ENCODE measurements at places on chromosomes 5 and 9.

- peak overlapping the region; percentile 11 for H3K4me3 ChIP-seq
- no peaks in the 10 kb centered on the region for H3K36me3 ChIP-seq
- H3K27me3 ChIP-seq: no peaks in the 10 kb centered on the region
- H3K27ac ChIP-seq: peak overlapping the region; percentile 63
These were observed 331.2 kb downstream of the NR2F1-AS1 start for GRCh38 chr5:93249651-93250289.

DNA sequence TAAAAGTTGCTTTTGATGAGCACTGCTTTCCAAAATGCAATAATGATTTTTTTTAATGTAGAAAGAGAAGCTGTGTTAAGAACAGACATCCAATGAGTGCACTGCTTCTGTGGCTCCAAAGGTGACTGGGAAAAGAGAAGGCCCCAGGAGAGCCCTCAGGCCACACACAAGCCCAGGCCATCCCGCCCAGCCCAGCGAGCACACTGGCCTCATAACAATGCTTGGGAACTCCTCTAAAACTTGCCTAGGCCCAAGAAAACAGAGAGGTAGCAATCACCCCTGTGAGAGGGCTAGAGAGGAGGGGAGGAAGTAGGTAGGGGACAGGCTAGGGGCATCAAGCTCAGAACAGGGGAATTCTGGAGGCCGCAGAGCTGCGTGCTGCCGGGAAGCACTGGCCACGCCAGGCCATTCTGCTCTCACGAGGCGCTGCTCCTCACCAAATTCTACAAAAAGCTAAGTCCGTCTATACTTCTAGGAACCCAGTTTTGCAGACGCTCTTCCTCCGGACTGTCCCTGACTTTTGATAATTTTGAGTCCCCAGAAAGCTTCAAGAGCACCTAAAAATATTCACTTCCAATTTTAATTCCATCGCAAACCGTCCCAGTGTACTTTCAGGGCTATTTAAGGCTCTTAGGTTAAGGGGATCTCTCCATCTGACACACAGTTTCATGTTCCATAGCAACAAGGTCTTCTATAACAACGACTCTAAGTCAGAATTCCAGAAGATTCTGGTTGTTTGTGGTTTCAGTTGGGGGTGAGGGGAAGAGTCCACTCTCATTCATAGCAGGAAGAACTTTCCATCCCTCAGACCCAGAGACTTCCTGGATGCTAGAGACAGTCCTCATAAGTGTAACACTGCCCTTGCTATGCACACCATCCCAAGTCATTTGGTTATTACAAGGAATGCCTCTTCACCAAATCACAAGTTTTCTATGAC lies 51.0 kb downstream of the HABP4 start:
- no peak for DNase-seq
- H3K4me1 ChIP-seq: peaks cover 10% of the 10 kb centered on the region
- peak overlapping the region; percentile 84 for H3K27ac ChIP-seq
- no peaks in the 10 kb centered on the region for H3K27me3 ChIP-seq

GRCh38 chr5:149060325-149060724 lies 2.5 kb downstream of the SH3TC2 start:
- peak overlapping the region; percentile 88 for H3K27ac ChIP-seq
- H3K36me3 ChIP-seq: no peaks in the 10 kb centered on the region
- no peak overlapping the region for H3K4me3 ChIP-seq

DNA sequence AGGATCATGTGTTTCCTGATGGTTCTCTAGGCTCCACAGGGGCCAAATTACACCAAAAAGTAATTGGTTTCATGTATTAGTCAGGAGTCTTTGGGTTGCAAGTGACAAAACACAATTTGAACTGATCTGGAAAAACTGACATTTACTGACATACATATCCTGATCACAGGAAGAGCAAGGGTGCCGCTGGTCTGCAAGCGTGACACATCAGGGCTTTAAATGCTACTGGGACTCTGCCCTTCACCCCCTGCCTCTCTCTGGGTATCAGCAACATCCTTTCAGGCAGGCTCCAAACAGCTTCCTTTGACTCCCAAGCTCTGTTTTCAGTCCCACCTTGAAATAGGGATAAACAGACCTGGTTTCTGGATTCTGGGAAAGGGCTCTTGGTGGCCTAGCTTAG lies 197.5 kb downstream of the PALM2AKAP2 start:
- no peak overlapping the region for H3K27ac ChIP-seq
- H3K27me3 ChIP-seq: no peaks in the 10 kb centered on the region
- DNase-seq: no peak
- no peaks in the 10 kb centered on the region for H3K4me1 ChIP-seq
- no peaks in the 10 kb centered on the region for H3K36me3 ChIP-seq

DNA sequence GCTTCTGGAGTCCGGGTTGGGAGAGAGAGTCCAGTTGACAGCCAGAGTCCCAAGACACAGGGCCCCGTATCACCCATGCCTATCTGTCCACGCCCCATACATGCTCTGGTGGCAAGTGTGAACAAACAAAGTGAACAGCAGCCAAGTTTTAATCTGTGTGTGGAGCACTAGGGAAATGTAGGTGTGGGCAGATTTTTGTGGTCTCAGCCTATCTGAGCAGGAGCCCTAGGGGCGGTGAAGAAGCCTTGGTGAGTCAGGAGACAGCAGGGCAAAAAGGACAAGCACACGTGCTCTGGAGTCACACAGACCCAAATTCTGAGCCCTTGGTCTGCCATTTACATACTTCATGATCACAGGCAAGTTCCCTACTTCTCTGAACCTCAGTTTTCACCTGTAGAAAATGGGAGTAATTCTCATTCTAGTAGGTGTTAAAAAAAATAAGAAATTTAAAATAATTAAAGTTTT lies 23.2 kb downstream of the EGR1 start:
- H3K4me3 ChIP-seq: no peak overlapping the region
- peaks cover 13% of the 10 kb centered on the region for H3K27me3 ChIP-seq
- H3K4me1 ChIP-seq: peaks cover 15% of the 10 kb centered on the region
- H3K36me3 ChIP-seq: no peaks in the 10 kb centered on the region
- no peak overlapping the region for H3K27ac ChIP-seq

DNA sequence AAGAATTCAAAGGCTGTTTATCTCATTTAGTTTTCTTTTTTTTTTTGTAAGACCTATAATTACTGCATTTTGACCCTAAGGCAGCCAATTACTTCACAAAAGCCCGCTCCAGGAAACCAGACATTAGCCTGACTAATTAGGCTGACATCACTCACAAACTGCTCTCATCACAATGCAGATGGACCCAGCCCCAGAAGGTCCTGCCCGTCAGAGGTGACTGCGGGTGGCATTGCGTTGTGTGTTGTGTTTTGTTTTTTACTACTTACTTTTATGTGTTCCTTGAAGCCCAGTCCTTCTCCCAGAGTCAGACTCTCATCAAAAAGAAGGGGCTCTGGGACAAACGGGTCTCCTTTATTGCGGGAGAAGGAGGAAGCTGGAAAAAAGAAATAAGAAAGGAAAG lies 172.2 kb downstream of the HSD17B3 start:
- H3K27me3 ChIP-seq: no peaks in the 10 kb centered on the region
- no peak overlapping the region for H3K4me3 ChIP-seq
- no peaks in the 10 kb centered on the region for H3K4me1 ChIP-seq
- no peak for DNase-seq

DNA sequence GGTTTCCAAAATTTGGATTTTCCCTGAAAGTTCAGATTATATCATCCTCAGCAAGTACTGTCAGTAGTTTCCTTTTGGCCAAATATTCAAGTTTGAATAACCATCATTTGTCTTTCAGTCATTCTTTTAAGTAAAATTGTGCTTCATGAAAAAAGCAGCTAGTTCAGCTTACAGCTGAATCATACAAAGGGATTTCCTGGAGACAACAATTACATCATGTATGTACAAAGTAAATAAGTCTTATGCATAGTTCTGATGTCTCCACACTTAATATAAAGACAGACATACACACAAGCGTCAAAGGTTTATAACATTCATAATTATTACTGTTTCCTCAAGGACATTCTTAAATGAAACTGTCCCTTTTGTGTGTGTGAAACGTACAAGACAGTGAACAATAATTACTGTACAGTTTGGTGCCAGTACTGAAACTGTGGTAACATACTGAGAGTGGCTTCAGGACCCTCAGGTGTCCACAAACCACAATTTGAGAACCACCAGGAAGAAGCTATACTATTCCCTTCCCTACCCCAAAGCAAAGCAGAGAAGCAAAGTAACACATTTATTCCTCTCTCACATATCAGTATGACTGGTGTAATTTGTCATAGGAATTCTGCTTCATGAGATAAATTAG lies 746.6 kb downstream of the TAF11L14 start:
- no peaks in the 10 kb centered on the region for H3K4me1 ChIP-seq
- DNase-seq: no peak
- H3K27me3 ChIP-seq: no peaks in the 10 kb centered on the region
- H3K27ac ChIP-seq: no peak overlapping the region
- no peak overlapping the region for H3K4me3 ChIP-seq

DNA sequence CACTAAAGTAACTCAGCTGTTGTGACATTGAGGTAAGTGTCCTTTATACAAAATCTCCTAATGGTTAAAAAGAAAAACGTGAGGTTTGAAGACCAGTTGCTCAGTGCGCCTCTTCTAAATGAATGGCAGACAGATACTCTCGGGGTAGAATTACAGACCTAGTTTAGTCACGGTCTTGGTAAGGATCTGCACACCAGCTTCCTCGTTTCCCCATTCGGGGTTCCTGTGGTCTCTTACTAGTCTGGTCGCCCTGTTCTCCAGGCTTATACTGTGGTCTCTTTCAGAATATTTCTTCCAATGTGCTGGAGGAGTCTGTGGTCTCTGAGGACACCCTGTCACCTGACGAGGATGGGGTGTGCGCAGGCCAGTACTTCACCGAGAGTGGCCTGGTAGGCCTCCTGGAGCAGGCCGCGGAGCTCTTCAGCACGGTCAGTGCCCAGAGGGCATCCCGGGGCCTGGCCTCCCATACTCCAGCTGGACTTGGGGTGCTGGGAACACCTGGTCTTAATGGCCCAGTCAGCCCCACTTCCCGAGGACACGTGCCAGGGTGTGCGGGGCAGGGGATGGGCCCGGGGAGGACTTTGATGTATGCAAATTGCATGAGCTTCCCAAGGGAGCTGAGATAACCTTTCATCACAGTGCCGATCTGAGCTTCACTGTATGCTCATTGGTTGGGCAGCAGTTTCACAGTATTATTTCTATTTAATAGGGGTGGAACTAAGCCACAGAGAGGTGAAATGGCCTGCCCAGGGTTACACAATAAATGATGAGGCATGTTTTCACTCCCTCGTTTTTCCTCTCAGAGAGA lies 224.5 kb downstream of the DOCK8 start:
- no peaks in the 10 kb centered on the region for H3K4me1 ChIP-seq
- no peak overlapping the region for H3K4me3 ChIP-seq
- H3K36me3 ChIP-seq: peaks cover 4% of the 10 kb centered on the region
- H3K27ac ChIP-seq: peak overlapping the region; percentile 79

GRCh38 chr5:125100951-125101350 lies 354.5 kb upstream of the ZNF608 start:
- no peak overlapping the region for H3K27ac ChIP-seq
- DNase-seq: no peak
- no peak overlapping the region for H3K4me3 ChIP-seq
- H3K4me1 ChIP-seq: no peaks in the 10 kb centered on the region

- peak overlapping the region; percentile 42 for H3K4me3 ChIP-seq
- H3K36me3 ChIP-seq: no peaks in the 10 kb centered on the region
- H3K4me1 ChIP-seq: peaks cover 6% of the 10 kb centered on the region
- peaks cover 12% of the 10 kb centered on the region for H3K27me3 ChIP-seq
- no peak for DNase-seq
These were observed 975 bp downstream of the RASGEF1C start for GRCh38 chr5:180208038-180208434.

DNA sequence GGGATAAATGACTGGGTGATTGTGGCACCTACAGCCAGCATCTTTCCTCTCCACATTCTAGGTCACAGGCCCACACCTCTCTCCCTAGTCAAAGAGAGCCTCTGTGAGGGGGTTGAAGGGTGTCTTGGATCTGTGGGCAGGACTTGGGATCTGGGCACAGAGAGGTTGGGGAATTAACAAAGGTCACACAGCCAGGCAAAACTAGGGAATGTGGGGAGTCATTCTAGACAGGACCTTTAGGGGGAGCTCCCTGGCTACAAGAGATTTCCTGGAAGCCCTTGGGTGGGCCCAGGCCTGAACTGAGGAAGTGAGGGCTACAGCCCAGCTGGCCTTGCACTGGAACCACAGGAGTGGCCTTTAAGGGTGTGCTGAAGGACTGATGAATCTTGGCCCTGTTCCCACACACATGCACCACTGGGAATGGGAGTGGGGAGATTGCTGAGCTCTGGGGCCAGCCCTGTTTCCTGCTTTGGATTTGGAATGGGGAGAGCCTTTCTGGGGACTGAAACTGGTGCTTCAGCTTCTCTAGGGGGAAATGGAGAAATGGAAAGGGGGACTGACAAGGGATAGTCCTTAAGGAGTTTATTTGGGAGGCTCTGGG lies 12.4 kb upstream of the CXXC5 start:
- no peaks in the 10 kb centered on the region for H3K27me3 ChIP-seq
- H3K27ac ChIP-seq: peak overlapping the region; percentile 93
- H3K36me3 ChIP-seq: peaks cover 1% of the 10 kb centered on the region
- DNase-seq: peak; percentile 76

DNA sequence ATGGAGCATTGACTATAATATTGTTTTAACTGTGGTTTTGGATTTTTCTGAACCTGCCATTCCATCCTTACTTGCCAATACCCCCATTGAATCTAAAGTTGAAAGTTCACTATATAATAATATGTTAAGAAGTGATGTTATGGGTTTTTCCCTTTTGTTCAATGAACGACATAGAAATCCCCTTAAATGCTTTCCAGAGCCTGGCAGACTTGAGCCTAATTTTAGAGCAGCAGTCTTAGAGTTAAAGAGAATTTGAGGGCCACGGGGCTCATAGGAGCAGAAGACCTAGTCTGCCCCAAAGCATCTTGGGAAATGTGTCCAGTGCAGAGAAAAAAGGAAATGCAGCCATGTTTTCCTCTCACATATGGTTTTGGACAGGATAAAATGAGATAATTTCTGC lies 146.1 kb upstream of the SLC44A1 start:
- no peaks in the 10 kb centered on the region for H3K36me3 ChIP-seq
- H3K4me3 ChIP-seq: no peak overlapping the region
- H3K4me1 ChIP-seq: no peaks in the 10 kb centered on the region
- H3K27me3 ChIP-seq: no peaks in the 10 kb centered on the region

DNA sequence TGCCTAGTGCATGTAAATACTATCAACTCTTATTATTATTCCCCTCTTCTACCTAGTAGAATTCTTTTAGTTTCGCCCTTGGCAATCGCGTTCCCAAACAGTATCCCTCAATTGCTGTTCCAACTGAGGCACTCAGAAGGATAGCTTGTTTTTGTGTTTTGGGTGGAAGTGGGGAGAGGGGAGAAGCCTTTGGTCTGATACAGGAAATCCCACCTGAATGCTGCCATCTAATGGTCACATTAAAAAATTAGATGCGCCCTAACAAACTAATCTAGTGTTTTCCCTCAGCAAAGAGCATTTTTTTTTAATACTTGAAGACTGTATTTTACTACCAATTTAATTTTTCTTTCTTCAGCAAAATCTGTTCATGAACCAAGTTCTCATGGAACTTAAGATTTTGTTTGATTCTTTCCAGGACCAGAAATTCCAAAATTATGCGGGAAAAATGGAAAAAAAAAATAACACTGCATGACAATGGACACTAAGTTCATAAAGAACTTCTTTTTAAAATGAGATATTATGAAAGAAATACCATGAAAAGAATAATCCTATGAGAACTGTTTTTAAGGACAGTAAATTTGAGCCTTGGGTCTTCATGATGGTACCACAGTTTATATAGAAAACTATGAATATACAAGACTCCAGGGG lies 22.2 kb upstream of the GLDC start:
- H3K27ac ChIP-seq: no peak overlapping the region
- no peaks in the 10 kb centered on the region for H3K27me3 ChIP-seq
- no peak for DNase-seq
- no peaks in the 10 kb centered on the region for H3K36me3 ChIP-seq

GRCh38 chr5:159448-160172 lies 31.7 kb upstream of the LRRC14B start:
- no peaks in the 10 kb centered on the region for H3K27me3 ChIP-seq
- DNase-seq: no peak
- H3K36me3 ChIP-seq: no peaks in the 10 kb centered on the region
- H3K4me1 ChIP-seq: no peaks in the 10 kb centered on the region
- no peak overlapping the region for H3K4me3 ChIP-seq

All from tibial nerve (tissue), 4 donors.